Stimulated activated CD4-positive, alpha-beta T cell treated with anti-CD3 and anti-CD28 coated beads, TNF-alpha, amount 100 ng/mL, for 4 hours (primary cell): ENCODE measurements at places on chromosomes 12 and 14.

DNA sequence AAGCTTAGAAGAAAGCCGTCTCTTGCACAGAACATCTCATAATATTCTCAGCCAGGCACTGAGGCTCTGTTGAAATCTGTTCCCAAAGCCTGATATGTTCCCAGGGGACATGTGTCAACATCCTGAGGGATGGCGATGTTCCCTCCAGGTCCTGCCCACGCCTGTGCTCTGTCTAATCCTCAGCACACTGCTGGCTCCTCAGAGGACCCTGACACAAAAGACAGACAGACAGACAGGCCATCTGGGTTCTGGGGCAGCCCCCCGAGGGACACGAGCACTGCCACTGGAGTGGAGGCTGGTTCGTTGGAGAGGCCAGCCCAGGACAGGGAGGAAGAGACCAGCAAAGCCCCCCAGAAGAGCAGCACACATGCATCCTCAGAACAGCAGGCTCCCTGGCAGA, 27.8 kb downstream of the CHGA start:
- DNase-seq, result no peak

- DNase-seq, result no peak
Observed at GRCh38 chr12:108975024-108975593, 45.8 kb downstream of the SVOP start.

GRCh38 chr14:77099425-77100167, 1.5 kb downstream of the CIPC start:
- no peak for DNase-seq

GRCh38 chr12:76006028-76006925, 25.3 kb downstream of the PHLDA1 start:
- no peak for DNase-seq

DNA sequence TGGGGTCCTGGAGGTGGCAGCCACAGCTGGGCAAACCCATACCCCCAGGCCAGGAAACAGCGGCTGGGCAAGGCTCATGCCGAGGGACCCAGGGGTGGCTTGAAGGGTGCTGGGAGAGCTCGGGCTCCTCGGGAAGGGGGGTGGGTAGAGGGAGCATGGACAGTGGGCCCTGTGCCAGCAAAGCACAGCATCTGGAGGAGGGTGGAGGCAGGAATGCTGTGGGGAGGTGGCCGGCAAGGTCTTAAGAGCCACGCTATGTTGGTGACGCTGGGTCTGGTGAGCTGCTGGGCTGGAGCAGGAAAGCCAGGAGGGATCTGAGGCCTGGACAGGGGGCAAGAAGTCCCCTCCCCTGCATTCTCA, 48.2 kb upstream of the DLK1 start:
- DNase-seq, result no peak

DNA sequence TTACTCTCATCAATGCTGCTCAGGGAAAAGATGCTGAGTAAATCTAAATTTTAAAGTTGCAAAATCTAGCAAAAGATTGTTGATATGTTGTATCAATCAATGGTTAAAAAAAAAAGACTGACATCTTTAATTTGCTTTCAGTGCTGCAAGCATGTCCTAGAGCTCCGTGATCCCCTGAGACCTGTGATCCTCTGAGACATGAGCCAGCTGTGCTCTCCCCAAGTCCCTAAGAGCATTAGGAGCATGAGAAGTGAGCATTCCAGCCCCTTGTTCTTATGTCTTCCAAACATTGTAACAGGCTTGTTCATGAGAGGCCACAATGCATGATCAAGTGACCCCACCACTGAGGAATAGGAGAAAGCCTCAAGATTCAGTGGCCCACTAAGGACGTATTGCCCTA, 116.6 kb downstream of the DAD1 start:
- no peak for DNase-seq

GRCh38 chr12:46843811-46844210, 18.0 kb upstream of the SLC38A4 start:
- no peak for DNase-seq

GRCh38 chr12:34186492-34186891, 164.2 kb downstream of the ALG10 start:
- DNase-seq, result no peak

GRCh38 chr12:42921741-42922504, 332.4 kb upstream of the PRICKLE1 start:
- no peak for DNase-seq

- no peak for DNase-seq
Observed at GRCh38 chr12:106113042-106113441, 25.7 kb downstream of the NUAK1 start.

- no peak for DNase-seq
Observed at GRCh38 chr14:34324363-34324795, 137.7 kb downstream of the SPTSSA start.

DNA sequence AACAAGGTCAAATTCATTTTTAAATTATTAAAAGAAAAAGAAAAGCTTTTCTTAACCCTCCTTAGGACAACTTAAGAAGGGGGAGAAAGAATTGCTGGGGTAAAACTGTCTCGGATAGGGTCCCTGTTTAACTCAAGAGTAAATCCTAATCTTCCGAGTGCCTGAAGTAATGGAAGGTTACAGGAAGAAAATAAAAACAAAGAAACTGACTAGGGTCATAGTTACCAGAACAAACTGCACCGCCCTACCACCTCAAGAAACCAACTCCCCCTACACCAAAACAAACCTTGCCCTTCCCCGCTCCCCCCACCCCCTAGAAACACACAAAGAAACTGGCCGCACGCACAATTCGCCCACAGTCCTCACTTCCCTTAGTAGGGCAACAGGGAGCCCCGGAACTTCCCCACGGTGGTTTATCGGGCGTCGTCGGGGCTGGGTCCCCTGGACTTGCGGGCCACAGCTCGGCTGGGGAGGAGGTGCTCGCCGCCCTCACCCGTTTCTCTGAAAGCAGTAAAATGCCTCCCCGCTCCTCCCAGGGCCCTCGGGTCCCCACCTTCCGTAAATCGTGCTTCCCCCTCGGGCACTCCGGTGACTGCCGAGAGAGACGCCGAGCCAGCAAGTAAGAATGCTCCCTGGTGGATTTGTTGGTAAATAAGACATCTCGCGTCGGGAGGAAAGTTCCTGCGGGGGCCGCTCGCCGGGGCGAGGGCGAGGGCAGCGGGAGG, 2.4 kb downstream of the SINHCAF start:
- DNase-seq, result no peak

DNA sequence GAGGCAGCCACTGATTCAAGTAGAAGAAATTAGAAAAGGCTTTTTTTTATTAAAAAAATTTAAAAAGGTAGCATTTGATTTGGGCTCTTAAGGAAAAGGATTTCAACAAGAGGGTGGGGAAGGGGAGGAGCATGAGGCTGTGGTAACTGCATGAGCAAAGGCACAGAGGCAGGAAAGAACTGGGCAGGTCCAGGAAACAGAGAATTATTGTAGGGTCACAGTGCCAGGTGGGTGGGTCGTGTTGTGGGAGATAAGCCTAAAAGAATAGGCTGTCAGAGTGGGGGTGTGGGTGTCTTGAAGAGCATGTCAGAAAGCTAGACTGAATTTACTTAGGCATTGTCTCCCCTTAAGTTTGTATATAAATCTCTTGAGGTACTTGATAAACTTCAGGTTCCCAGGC, 7.8 kb downstream of the LIMA1 start:
- DNase-seq, result no peak
